Head of caudate nucleus (tissue), 42 donors: ENCODE measurements at places on chromosomes 5 and 9.

DNA sequence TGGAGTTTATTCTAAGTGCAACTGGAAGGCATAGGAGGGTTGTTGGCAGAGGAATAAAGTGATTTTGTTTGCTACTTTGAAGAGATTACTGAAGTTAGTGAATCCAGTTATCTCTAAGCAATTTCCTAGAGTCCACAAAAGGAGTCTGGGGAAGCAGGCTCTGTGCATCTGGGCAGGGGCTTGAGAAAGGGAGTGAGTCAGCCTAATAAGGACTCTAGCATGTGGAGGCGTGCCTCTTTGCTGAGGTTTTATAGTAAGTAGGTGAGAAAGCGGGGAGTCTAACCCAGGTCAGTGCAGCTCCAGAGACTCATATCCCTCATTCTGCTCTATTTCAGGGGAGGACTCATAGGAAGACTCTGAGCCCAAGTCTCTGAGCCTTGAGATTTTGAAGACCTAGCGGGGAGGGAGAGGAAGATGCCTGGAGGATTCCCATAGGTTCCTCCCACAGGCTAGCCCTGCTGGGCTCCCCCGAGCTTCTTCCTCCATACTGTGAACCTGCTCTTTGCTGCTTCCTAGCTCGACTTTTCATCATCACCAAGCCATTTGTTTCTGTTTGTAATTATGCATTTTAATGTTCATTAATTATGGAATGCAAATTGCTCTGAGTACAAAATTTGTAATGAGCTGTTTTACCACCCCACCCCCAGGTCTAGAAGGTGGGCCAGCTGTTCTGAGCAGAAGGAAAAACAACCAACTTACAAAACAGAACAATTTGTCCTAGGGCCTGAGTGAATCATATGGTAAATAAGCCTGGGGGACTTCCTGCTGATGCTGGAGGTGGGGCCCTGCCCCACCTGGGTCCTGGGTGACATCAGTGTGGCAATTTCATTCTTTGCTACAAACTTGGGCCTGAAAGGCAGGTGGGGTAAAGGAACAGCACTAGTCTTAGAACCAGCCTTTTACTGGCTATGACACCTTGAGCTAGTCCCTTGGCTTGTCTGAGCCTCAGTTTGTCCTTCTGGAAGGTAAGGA, 150.2 kb downstream of the TRIM32 start:
- no peak for DNase-seq

GRCh38 chr9:86405086-86405491, 50.9 kb upstream of the TUT7 start:
- no peak for DNase-seq

- DNase-seq, result no peak
Observed at GRCh38 chr5:113264046-113264445, 170.7 kb downstream of the TSSK1B start.

- DNase-seq, result no peak
Observed at GRCh38 chr5:38883842-38884241, 38.0 kb downstream of the OSMR start.
